Islet precursor cell (in vitro differentiated cells): ENCODE measurements at places on chromosomes 7 and 10.
A peak's percentile ranks its signal among the peaks of the same experiment; 100 is the strongest.

DNA sequence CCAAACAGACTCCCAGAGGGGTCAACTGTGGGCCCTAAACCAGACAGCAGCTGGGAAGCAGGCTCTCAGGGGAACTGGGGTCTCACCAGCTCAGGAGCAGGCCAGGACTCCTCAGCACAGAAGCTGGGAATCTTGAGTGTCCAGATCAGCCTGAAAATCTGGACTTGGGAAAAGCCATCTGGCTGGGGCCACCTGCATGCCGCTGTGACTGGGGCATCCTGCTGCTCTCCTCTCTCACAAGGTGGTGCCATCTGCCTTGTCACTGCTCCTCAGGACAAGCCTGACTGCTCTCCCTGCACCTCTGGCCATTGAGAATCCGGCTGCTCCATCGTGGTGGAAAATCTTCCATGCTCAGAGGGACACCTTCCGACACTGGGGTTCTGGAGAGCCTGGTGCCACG lies 141.4 kb downstream of the PLPP4 start:
- peak; percentile 53 for DNase-seq

GRCh38 chr10:6416892-6417512 lies 163.1 kb downstream of the PRKCQ start:
- no peak for DNase-seq

DNA sequence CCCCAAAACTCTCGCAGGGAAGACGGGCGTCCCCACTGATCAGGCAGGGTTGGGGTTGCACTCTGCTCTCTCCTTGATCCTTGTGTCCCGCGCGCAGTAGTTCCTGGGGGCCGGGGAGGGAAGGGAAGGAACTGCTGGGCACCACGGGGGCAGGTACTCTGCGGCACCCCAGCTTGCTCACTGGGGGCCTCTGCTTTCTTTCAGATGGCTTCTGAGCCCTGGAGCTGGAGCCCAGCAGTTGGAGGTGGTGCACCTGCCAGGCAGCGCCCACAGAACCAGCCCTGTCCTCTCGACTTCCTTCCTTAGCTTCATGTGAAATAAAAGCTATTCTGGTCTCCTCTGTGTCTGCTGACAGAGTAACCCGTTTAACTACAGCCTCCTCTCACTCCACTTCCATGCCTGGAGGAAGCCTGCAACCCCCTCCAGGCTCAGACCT lies 12.2 kb downstream of the PLAC9 start:
- peak; percentile 32 for DNase-seq

GRCh38 chr10:119316729-119317097 lies 109.3 kb downstream of the GRK5 start:
- peak; percentile 89 for DNase-seq

GRCh38 chr10:121531830-121532178 lies 66.4 kb downstream of the FGFR2 start:
- DNase-seq, result no peak

DNA sequence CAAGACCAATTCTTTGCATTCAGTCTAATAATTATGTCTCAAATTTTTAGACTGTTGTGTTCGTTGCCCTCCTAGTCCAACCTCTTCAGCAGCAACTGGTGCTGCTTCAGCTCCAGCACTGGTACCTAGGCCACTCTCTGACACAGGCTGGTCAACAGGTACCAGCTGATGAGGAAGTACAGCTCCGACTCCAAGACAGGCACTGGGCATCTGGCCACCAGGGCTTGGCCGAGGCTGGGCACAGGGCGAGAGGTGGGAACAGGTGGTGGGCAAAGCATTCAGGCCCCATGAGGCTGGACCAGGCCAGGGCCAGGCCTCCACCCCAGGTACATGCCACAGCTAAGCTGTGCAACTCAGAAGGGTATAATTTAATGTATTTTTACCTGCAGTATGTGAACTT lies 151.5 kb upstream of the AGR3 start:
- DNase-seq, result no peak

DNA sequence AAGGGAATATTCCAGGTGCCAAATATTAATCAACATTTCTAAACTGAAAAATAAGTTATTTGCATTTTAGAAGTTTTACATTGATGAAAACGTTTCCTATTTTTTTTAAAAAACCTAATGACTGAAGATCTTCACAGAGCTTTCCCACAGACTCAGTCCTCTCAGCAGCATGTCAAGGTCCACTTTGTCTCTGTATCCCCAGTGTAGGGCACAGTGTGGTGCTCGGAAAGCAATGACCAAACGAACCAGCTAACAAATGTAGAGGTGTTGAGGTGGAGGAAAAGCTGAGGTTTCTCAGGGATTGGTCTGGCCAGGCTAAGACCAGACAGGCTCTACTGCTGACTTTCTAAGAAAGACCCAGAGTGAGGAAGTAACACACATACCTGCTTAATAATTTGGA lies 202.2 kb upstream of the CDCA7L start:
- DNase-seq, result no peak

DNA sequence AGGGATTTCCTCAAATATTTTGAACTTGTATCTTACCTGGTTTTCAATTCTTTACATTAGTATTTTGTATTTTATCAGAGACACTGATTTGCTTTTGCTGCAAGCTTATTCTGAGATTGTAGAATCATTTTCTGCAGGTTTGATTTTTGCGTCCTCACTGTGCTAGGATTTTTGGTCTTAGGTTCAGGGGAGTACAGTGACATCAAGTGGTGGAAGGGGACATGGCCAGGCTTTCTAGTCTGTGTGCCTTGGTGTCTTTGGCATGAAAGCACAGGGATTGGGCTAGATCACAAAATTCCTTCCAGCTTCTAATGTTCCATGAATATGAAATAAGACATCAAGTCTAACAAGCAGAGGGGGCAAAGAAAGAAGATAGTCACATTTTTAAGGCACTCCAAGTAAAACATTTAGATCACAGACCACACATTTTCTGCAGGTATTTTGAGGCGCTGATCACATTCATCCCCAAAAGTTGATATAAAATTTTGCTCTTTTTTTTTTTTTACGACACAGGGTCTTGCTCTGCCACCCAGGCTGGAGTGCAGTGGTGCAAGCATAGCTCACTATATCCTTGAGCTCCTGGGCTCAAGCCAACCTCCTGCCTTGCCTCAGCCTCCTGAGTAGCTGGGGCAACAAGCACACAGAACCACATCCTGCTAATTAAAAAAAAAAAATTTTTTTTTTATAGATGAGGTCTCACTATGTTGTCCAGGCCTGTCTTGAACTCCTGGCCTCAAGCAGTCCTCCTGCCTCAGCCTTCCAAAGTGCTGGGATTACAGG lies 124.4 kb downstream of the PON1 start:
- DNase-seq, result no peak

- no peak for DNase-seq
Measured at GRCh38 chr7:68958571-68958970, 639.7 kb upstream of the AUTS2 start.

DNA sequence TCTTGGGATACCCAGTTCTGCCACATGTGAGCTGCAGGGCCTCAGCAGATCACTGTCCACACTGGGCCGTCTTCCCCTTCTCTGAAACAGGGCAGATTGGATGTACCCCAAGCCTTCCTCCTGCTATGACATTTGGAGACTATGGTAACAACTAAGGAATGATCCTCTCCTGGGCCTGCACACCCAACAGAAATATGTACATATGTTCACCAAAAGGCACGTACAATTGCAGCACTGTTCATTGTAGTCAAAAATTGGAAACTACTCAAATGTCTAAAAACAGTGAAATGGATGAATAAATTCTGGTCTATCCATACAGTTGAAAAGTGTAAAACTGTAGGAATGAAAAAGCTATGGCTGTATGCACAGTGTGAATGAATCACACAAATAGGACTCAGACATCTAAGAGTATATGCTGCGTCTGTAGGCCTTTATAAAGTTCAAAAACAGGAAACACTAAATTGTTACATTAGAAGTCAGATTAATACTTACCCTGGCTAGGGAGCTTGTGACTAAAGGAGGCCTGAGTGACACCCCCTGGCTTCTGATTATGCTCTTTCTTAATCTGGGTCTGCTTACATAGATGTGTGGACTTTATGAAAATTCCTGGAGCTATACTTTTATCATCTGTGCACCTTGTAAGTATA lies 16.1 kb upstream of the XPNPEP1 start:
- no peak for DNase-seq

GRCh38 chr7:78529392-78529791 lies 730.8 kb downstream of the PHTF2 start:
- DNase-seq, result no peak

DNA sequence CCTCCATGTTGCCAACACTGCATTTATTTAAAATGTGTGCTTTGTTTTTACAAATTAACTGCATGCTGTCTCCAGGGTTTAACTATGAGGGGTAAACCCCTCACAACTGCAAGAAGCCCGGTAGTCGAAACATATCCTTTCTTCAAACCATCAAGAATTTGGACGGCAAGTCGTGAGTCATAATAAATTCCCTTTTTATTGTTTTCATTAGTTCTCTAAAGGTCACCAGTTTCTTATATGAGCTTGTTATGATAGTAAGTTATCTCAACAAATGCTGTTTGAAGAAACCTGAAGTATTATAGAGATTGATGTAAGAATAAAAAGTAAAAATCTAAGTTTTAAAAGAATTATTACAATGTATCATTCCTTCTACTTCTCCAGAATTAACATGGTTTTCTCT lies 12.2 kb upstream of the FIGNL1 start:
- no peak for DNase-seq

GRCh38 chr7:150587551-150587950 lies 20.4 kb downstream of the GIMAP4 start:
- no peak for DNase-seq

GRCh38 chr10:133163889-133164815 lies 4.1 kb downstream of the KNDC1 start:
- DNase-seq, result peak; percentile 54

- no peak for DNase-seq
Measured at GRCh38 chr10:63935705-63936104, 414.5 kb downstream of the REEP3 start.

- DNase-seq, result peak; percentile 70
Measured at GRCh38 chr10:91798649-91799611, 704 bp downstream of the TNKS2 start.

GRCh38 chr10:78333362-78334143 lies 299.9 kb downstream of the RPS24 start:
- peak; percentile 22 for DNase-seq

DNA sequence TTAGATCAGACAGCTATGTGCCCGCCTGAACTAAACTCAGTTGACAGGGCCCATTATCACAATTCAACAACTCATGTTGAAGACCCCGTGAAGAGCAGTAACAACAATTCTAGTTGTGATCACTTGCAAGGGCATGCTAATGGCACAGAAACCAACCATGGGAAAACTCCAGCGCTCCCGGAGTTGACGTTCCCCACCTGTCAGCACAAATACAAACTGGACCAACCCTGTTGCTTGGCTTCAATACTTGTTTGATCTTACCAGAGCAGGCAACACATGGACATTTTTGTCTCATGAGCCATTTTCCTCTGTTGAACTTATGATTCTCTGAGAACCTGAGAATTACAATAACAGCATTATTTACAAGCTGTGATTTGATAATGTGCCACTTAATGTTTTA lies 119.0 kb upstream of the LANCL2 start:
- no peak for DNase-seq

- DNase-seq, result no peak
Measured at GRCh38 chr10:13068071-13068470, 31.9 kb upstream of the OPTN start.

- peak; percentile 36 for DNase-seq
Measured at GRCh38 chr7:156175003-156175402, 362.7 kb upstream of the SHH start.

DNA sequence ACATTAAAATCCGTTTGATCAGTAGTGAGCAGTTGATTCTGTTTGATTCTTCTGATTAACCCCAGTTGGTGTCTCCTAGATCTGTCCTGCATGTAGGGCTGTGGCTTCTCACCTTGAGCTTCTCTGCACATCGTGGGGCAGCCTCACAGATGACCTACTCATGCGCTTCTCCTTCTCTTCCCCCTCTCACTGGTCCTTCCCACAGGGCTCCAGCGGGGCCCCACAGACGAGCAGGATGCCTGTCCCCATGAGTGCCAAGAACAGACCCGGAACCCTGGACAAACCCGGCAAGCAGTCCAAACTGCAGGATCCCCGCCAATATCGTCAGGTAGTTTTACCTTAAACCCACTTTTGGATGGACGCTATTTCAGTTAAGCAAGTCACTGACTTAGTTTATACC lies 178.9 kb downstream of the ARHGAP21 start:
- no peak for DNase-seq

- peak; percentile 60 for DNase-seq
Measured at GRCh38 chr7:6271694-6272440, 557 bp downstream of the CYTH3 start.

DNA sequence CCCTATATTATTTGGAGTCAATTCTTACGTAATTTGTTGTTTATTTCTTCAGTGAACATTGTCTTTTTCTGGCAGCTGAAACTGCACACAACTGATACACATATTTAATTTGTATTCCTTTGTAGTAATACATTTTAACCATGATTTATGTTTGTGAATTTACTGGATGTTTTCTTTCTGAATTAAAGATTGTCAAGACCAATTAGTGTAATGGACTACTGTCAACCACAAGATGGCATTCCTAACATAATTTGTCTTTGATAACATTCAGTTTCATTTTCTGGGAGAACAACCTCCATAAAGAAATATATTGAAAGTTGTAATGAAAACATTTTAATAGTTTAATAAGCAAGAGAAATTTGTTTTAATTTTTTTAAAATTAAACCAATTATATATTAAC lies 10.1 kb downstream of the THNSL1 start:
- no peak for DNase-seq

DNA sequence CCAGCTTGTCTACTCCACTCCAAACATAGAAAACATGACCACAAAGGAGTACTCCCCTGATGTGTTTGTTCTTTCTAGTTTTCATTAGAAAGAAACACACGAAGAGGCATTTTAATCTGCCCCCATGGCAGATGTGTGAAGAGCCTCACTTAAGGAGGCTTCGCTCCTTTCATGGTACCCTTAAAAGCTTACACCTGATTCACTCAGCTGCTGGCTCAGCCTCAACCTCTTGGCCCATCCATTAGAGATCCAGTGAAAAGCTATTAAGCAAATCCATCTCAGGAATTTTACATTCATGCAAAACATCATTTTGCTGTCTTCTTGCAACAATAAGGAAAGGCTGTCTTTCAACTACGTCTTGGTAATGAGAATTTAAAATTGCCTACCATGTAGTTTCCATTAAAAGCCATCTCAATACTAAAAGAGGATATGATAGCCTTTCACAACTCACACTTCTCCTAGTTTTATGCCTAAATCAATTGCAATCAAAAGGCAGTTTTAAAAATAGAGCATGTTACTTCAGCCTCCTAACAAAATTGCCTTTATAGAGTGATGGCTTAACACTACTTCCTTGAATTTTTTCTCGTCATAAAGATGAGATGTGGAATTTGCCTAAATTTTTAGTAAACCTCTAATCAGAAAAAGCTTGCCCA lies 22.7 kb downstream of the MACC1 start:
- no peak for DNase-seq
